ENCODE measurements at places on chromosomes 7 and 10.
A peak's percentile ranks its signal among the peaks of the same experiment; 100 is the strongest.

DNA sequence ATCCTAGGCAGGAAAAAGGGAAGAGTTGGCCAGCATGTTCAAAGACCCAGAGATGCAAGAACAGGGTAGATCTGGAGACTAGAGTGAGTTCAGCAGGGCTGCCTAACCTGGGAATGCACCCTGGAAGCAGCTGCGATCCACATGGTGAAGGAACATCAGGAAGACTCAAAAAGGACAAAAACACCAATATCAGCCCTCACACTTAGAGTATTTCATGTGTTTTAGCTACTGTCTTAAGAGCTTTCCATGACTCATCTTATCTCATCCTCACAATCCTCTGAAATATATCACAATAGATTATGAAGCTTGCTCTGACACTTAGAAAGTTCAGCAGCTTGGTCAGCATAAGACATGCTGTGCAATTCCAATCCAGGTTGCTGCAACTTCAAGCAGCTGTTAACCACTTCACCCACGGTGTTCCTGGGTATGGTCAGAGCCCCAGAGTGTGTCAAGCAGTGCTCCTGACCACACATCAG lies 380.9 kb downstream of the PARD3 start:
- no peak for DNase-seq

GRCh38 chr7:95916573-95917297 lies 144.4 kb downstream of the DYNC1I1 start:
- DNase-seq, result peak; percentile 75

GRCh38 chr10:112143420-112143819 lies 40.1 kb downstream of the GPAM start:
- no peak for DNase-seq

DNA sequence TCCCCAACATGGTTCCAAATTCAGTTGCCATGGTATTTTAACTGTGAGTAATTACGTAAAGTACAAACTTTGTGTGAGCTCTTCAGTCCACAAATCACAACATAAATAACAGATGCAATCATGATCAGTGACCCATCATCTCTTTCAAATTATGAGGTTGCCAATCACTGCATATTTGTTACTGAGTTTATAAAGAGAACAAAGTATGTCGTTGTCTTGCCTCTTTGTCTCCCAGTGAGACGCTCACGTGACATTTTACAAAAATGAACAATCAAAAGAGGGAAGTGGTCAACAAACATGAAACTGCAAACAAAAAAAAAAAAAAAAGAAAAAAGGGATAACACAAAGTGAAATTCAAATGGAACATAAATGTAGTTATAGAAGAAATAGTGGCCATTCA lies 122.7 kb upstream of the PDSS1 start:
- DNase-seq, result no peak

DNA sequence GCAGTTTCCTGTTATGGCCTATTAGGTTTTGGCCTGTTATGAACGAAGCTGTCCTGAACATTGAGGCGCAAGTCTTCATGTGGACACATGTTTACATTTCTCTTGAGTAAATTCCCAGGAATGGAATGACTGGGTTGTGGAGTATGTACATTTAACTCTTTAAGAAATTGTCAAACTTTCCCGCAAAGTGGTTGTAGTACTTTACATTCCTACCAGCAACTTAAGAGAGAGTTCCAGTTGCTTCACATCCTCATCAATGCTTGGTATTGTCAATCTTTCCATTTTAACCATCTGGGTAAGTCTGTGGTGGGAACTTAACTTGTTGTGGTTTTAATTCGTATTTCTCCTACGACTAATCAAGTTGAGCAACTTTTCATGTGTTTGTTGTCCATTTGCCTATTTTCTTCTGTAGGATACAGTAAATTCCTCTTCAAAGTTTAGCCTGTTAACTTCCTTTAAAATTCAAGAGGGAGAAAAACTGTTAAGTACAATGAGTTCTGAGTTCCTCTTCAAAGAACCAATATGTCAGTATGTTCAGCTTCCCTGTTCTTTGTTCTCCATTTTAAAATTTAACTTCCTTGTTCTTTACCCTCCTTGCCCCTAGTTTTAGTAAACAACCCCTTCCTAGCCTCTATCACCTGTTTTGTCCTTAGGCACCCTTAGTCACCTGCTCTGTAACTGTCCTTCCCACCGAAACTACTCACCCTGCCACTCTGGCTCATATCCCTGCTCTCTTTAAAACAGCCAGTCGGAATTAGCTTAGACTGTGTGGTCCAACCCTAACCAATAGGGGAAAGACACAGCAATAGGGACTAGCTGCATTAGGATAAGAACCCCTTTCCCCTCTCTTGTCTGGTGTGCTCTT lies 74.0 kb downstream of the FAM241B start:
- no peak for DNase-seq

- DNase-seq, result no peak
Observed at GRCh38 chr10:131571865-131572264, 260.3 kb upstream of the TCERG1L start.

- DNase-seq, result no peak
Observed at GRCh38 chr10:73379064-73379748, 20.5 kb upstream of the CFAP70 start.

- no peak for DNase-seq
Observed at GRCh38 chr7:108324053-108325038, 131.9 kb downstream of the NRCAM start.

GRCh38 chr7:123836656-123837055 lies 8.3 kb upstream of the HYAL4 start:
- DNase-seq, result no peak

- no peak for DNase-seq
Observed at GRCh38 chr10:30495687-30496086, 61.7 kb downstream of the MAP3K8 start.

- no peak for DNase-seq
Observed at GRCh38 chr10:113129117-113129516, 179.1 kb downstream of the TCF7L2 start.

Data from stimulated activated CD4-positive, alpha-beta T cell treated with anti-CD3 and anti-CD28 coated beads, Interleukin-4, amount 100 ng/mL, for 1 hour (primary cell).